ENCODE measurements at places on chromosomes 4 and X.

GRCh38 chrX:46838486-46838870 is 1.6 kb downstream of the RP2 start:
- peak; percentile 4 for DNase-seq

DNA sequence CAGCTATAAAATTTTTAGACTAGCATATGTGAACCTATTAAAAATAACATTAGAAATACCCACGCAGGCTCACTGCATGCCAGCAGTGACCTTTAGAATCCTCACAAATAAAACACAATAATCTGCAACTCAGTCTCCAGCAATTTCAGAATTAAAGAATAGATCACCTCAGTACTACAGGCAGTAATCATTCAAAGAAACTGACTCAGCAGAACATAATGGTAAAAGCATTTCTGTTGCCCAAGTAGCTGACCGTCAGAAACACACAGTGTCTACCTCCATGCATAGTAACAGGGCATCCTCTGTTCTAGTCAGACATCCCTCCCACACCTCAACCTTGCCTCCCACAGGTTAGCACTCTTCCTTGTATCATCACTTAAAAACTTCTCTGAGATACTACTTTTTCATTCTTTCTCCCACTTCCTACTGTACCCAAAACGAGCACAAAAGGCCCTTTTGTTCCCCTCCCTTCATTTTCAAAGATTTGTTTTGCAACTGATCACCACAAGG is 65.7 kb upstream of the BEND2 start:
- DNase-seq = no peak

GRCh38 chr4:35189988-35190613 is 1054.2 kb downstream of the ARAP2 start:
- no peak for DNase-seq

DNA sequence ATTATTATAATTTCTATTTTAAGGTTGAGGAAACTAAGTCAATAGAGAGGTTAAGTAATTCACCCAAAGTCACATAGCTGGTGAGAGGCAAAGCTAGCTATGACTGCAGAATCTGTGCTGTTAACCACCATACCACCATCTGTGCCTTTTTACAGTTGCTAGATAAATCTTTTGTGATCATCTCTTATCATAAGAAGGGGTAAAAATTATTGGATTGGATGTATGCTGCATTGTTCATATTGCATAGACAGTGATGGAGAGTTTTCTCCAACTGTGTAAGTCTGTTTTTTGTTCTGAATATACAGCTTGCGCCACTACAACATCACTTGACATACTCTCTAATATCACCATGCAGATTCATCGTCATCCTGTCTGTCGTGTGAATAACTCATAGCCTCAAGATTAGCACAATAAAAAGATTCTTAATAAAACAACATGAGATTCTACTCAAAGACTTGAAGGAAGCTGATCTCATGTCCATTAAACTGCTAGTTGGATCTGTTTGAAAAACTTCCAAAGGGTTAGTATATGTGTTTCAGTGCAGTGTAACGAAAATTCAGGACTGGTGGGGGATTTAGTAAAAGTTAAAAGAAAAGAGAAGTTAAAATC is 495.9 kb downstream of the SPRY1 start:
- no peak for DNase-seq

DNA sequence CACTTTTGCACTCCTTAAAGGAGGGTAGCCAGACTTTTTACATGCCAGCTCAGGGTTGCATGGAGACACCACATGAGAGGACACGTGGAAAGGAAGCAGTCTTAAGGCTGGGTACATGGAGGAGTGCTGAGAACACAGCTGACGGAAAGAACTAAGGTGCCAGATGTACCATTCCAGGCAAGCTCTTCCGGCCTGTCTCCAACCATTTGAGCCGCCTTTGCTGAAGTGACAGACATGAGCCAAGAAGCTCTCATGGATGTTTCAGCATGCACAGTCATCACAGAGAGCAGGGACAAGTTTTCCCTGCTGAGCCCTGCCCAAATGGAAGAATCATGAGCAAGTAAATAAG is 83.4 kb upstream of the BMP2K start:
- DNase-seq = no peak

- no peak for DNase-seq
Observed at GRCh38 chr4:100510551-100510950, 7.3 kb downstream of the EMCN start.

DNA sequence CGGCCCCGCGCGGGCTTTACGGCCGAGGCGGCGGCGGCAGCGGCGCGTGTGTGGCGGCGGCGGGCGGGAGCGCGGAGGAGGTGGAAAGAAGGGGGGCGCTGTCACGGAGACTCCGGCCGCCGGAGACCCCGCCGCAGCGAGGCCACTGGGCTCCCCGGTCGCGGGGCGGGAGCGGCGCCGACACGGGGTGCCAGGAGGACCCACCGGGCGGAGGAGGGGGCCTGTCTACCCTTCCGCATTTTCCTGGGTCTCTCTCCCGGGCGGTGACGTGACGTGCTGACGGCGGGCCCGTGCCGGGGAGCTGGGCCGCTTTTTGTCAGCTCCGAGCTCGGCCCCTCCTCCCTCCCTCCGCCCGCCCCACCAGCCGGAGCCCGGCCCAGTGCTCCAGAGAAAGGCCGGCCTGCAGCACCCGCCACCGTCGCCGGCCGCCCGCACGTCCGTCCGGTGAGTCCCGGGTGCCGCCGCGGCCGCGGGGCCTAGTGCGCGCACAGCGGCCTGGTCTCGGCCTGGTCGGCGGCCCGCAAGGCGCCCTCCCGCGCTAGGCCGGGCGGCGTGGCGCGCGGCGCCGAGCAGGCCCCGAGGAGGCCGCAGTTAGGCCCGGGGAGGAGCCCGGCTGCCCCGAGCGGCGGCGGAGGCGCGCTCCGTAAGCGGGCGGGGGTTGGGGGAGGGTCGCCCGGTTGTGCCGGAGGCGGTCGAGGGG is at the start of gene ZFX:
Gene ZFX (plus strand): TSS at position 379 of the 700 bp plus-strand sequence. CDS start 23,014 bp downstream, outside the sequence.
- DNase-seq = peak; percentile 16

- no peak for DNase-seq
Observed at GRCh38 chr4:19689511-19689910, 562.2 kb upstream of the SLIT2 start.

DNA sequence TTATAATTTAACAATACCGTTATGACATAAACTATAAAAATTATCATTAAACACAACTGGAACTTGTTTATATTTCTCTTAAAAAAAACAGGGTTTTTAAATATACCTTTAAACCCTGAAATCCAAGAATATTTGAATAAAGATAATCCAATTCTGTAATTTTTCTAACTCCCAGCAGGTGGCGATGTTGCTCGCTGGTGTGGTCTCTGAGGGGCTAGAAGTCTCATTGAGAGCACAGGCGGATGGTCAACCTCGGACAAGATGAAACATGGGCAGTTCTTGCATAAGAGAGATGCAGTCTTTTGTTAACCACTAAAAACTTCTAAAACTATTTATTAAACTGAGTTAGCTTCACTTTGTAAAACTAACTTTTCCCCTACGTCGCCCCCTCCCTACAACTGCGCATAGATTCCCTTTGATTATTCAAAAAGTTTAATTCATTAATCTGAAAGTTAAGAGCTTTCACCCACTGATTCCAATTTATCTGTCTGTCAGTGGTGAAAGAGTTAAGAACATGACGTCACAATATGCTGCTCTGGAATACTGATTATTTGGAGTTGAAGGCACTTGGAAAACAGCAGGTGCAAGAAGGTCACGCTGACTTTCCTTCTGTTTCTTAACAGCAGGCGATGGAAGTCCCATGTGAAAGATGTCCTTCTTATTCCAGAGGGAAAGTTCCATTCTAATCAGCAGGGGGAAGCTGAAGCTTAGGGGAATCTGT is 29.5 kb downstream of the DMP1 start:
- peak; percentile 48 for DNase-seq

DNA sequence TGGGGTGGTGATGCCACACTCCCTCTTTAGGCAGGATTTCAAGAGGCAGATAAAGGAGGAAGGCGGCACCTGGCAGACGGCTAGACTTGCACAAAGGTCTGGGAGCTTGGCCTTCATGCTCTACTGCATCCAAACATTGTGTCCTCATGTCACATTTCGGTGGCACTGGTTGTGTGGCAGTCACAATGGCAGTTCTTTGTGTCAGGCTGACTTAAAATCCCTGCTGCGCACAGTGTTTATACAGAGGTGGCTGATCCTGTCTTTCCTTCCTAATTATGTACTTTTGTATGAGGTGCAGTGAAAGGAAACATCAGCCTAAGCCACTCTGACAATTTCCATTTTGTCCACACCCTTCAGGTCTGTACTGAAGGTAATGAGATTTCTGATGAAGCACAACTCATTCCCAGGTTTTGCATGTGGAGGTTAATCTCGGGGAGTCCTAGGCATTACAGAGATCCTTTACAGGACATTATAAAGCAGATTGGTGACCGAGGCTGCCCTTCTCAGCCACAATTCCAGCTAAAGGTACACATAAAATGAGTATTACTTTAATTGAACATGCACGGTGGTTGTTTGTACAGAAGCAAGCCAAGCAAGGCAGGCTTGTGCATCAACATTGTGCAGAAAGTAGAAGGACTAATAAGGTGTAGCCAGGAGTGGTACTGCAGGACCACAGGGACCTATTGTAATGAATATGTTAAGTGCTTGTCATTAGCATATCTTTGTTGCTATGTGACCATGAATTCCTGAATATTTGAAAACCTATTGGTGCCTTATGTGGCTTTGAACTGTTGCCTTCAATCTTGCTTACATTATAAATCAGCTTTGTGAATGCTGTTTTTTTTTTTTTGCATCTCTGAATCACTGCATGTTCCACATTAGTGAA is 147.6 kb downstream of the STK32B start:
- DNase-seq = no peak

GRCh38 chr4:113945906-113946305 is 33.5 kb downstream of the ARSJ start:
- no peak for DNase-seq

DNA sequence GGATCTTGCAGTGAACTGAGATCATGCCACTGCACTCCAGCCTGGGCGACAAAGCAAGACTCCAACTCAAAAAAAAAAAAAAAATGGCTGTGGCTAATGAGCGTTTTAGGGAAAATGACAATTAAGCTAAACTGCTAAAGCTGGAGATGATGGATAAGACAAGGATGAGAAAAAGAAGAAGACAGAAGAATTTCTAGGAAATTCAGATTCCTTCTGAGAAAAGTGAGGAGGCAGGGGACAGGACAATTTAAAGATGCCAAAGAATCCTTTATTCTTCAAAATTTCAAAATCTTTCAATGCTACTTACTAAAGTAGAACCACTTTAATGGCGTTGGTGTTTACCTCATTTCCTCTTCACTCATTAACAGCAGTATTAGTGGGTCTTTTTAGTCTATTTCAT is 7.7 kb downstream of the PALLD start:
- no peak for DNase-seq

GRCh38 chr4:85740431-85740861 is 265.5 kb downstream of the ARHGAP24 start:
- no peak for DNase-seq

- DNase-seq = no peak
Observed at GRCh38 chr4:133355633-133356032, 206.5 kb downstream of the PCDH10 start.

DNA sequence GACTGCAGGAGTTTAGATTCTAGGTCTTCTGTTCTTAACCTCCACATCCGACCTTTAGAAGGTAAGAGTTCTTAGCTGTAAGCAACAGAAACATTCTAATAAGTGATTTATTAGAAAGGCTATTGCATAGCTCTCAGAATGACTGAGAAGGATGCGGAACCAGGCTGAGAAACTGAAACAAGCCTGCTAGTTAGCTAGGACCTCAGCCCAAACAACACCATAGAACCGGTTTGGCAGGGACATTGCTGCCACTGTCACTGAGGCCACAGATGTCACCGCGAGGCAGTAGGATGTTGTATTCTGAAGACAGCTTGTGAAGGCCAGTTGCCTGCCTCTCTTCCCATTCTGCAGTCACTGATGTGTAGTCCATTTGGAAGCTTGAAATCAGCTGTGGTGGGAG is 160.0 kb upstream of the ARX start:
- DNase-seq = no peak

GRCh38 chrX:153922932-153923857 is 2.9 kb downstream of the ARHGAP4 start:
- DNase-seq = no peak

DNA sequence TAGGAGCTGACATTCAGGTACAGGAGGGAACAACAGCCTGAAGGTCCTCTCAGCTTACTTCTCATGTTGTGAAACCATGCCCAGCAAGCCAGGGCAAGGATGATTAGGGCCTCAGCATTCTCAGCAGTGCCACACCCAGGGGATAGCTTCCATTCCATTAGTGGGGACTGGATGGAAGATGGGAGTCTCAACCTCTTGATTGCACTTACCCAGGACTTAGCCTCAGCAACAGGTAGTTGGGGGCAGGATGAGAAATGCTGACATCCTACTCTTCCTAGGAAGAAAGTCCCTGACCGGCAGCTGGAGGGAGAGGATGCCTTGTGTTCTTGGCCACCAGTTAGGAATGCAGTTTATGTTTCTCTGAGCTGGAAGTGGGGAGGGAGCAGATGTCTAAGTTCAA is 8.8 kb upstream of the BEX3 start:
- no peak for DNase-seq

GRCh38 chr4:135834471-135834870 is 1632.9 kb upstream of the PABPC4L start:
- no peak for DNase-seq

DNA sequence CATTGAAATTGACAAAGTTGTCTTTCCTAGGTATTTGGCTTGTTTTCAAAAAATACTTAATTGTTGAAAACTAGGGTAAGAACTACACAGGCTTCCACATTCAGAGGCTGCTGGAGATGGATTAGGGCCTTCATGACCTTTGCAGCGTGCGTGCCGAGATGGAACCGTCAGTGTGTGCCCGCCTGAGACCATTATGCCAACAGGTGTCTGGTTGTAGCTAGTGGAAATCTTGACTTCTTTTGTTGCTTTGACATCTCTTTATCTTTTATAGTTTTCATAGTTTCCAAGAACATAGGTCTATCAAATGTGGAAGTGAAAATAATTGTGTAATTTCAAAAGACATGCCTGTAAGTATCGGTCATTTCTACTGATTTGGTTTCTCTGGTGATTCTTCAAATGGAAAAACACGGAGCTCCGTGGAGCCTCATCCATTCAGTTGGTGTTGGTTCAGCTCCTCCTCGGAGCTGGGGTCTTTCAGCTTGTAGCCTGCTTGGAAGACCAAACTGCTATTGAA is 38.9 kb upstream of the CLCN4 start:
- DNase-seq = no peak

- DNase-seq = no peak
Observed at GRCh38 chrX:69131886-69132285, 33.4 kb downstream of the PJA1 start.

DNA sequence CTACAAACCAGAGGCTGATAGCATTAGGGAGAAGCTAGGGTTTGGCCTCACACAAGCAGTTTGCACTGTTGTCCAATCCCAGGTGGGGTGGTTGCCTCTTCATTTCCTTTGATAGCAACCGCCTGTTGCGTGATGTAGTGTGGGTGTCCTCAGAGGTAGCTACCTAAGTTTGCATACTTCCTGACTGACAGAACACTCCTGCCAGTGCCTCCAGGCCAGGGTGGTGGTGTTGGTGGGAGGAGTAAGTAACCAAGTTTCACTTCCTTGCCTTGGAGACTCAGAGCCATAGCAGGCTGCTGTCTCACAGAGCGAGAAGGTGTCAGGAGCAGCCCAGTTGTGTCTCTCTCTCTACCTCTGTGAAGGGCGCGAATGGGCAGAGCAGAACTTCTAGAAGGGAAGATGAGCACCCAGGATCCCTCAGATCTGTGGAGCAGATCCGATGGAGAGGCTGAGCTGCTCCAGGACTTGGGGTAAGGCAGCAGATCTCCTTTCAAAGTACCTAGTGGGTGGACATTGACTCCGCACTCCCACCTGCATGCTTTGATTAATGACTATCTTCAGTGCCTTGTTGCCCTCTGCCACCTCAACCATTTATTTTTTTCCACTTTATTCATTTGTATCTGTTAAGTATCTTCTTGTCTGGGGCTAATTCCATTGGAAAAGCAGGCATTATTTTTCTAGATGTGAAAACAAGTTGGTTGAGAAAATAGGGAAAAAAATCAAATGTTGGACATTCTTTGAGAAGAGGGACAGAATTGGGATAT is at the start of gene DAPP1:
Gene DAPP1 (plus strand): TSS at position 283 of the 764 bp plus-strand sequence. CDS start 87 bp downstream, at position 370.
- no peak for DNase-seq

Measured in LoVo (cell line).